ENCODE measurements at places on chromosomes 2 and 18.

DNA sequence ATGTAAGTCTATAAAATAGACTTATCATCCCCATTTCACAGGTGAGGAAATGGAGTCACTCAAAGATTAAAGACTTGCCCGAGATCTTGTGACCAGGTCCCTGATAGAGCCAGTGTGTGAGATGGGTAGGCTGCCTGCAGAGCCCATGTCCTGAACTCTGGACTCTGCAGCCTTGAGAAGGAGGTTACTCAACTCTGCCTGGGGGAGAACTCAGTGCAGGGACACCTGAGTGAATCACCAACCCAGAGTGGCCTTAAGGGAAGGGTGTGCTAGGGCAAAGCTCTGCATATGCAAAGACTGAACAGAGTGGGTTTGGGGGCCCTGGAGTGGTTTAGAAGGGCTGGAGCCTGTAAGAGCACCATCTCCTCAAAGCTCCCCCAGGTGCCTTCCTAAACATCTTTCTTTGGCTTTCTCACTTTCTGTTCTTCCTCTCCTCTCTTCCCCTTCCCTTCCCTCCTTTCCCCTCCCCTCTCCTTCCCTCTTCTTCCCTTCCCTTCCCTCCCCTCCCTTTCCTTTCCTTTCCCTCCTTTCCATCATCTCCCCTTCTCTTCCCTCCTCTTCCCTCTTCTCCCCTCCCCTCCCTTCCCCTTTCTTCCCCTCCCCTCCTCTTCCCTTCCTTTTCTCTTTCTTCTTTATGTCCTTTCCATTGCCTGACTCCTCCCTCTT lies 67.6 kb downstream of the CELF4 start:
- no peak for DNase-seq

GRCh38 chr2:70084973-70085710 lies 2.1 kb upstream of the PCBP1 start:
- DNase-seq, result peak; percentile 88

- no peak for DNase-seq
Measured at GRCh38 chr2:225156853-225157451, 114.7 kb upstream of the DOCK10 start.

GRCh38 chr18:58579561-58580047 lies 49.3 kb downstream of the ALPK2 start:
- no peak for DNase-seq

DNA sequence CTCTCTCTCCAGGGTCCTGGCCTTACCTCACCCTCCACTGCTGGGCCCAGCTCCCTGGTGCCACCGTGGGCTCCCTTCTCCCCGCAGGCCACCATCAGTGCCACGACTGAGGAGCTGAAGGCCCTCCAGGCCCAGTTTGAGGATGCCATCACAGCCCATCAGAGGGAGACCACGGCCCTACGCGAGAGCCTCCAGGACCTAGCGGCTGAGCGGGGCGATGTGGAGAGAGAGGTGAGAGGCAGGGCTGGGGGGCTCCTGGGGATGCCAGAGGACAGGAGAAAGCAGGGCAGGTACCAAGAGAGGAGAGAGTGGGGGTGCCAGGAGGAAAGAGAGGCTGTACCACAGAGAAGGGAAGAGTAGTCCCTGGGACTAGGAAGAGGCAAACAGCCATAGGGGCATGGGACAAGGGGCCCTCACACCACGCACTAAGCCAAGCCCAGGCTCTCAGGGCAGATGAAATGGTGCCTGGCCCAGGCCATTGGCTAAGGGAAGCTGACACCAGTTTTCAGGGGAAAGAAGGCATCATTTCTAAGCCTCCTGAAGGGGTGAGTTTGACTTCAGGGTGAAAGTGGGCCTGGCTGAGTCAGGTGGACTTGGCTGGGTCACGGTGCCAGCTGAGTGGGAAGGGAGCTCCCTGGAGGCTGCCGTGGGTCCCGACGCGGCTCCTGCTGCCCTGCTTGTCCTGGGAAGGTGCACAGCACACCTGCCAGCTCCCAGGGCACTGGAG lies 39.0 kb upstream of the SNED1 start:
- DNase-seq, result no peak

GRCh38 chr2:12034382-12034781 lies 287.9 kb downstream of the LPIN1 start:
- DNase-seq, result no peak

- no peak for DNase-seq
Measured at GRCh38 chr18:23629444-23629946, 33.2 kb downstream of the ANKRD29 start.

DNA sequence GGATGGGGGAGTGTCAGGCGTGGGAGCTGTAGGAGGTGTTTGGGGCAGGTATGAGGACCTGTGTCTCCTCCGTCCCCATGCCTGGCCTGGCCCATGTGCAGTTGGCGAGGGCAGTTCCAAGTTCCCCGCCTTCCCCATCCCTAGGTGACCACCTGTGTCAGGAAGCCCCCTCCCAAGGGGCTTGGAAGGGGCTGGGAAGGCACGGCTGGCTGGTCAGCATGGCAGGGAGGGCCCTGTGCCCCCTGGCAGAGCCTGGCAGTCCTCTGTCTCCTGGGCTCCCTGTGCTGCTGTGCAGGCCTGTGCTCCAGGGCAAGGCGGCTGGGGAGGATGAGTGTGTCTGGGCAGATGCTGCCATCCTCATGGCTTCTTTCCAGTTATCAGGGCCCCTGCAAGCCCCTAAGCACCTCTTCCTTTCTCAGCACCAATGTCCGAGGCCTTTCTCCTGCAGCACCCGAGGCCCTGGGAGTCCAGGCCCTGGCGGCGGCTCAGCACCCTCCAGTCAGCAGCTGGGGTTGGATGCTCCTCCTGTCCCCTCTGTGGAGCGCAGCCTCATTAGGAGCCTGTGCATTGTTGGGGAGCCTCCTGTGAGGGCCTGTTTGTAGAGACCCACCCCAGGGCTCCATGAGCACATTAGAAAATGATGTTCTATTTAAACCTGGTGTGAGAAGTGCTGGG lies 101.7 kb downstream of the FAM210A start:
- no peak for DNase-seq

- DNase-seq, result no peak
Measured at GRCh38 chr2:223762853-223763252, 74.5 kb downstream of the AP1S3 start.

GRCh38 chr18:74880706-74881278 lies 283.1 kb downstream of the ZNF407 start:
- peak; percentile 49 for DNase-seq

- DNase-seq, result no peak
Measured at GRCh38 chr2:113173542-113174375, at the start of gene PSD4. Gene PSD4 (plus strand): TSS chr2:113173971. CDS start chr2:113182457, 8,486 bp downstream.

Measured in NCI-H526 (cell line).